ENCODE measurements at places on chromosomes 2 and 18.

DNA sequence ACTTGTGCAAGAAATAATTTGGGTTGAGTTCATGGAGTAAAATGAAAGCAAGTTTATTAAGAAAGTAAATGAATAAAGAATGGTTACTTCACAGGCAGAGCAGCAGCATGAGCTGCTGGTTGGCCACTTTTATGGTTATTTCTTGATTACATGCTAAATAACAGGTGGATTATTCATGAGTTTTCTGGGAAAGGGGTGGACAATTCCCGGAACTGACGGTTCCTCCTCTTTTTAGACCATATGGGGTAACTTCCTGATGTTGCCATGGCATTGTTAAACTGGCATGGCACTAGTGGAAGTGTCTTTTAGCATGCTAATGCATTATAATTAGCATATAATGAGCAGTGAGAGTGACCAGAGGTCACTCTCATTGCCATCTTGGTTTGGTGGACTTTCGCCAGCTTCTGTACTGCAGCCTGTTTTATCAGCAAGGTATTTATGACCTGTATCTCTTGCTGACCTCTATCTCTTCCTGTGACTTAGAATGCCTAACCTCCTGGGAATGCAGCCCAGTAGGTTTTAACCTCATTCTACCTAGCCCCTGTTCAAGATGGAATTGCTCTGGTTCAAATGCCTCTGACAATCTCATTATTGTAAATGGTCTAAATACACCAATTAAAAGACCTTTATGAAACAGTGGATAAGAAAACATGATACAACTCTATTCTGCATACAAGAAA is 114.1 kb upstream of the FIGN start:
- DNase-seq: no peak

GRCh38 chr2:218964041-218964771 is 4.7 kb downstream of the CDK5R2 start:
- DNase-seq: no peak

DNA sequence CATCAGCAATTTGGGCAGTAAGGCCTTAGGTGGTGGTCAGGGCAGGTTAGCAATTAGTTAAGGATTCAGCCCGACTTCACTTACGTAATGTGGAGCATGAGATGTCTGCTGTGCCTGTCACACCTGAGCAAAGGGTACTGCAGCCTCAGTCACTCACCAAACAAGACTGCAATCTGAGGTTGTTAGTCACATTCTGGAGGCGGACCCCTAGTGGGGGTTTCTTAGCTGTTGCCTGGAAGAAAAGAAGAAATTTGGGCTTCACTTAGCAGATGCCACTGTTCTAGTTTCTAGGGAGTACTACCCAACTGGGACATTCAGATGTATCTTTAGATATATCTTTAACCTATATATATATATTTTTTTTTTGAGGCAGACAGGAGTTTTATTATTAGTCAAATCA is 529.9 kb downstream of the SLC4A3 start:
- no peak for DNase-seq

DNA sequence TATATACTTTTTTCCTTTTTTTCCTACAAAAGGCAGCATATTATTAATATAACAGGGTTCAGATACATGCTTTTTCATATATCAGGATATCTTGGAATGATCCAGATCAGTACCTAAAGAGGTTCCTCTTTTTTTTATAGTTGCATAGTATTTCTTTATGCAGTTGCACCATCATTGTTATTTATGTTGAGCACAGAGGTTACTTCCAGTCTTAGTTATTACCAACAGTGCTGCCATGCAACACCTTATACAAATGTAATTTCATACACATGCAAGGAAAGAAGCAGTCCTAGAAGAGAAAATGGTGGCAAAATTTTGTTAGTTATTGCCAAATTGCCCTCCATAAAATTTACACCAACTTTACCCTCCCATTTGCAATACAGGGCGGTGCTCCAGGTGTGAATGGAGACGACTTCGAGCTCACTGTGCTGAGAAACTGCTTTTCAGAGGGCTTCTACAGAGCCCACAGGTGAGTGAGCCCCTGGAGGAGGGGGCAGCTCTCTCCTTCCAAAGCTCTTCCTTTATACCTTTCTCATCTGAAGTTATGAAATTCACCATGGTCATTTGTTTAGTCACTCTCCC is 30.0 kb upstream of the KCMF1 start:
- no peak for DNase-seq

DNA sequence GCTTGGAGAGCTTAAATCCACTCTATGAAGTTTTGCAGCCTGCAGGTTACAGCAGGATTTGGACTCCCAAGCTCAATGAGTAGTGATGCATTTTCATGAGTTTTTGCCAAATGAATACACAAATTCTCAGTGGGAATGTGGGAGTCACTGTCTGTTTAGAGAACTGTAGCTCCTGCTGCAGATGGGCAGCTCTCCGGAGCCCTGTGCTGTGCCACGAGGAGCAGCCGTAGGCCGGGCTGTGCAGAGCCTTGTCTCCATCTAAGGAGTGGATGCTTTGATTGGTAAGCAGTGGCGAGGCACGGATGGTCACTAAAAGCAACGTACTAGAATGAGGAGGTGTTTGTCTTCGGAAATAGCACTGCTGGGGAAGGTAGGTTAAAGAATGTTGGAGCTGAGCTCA is 96.0 kb upstream of the NFATC1 start:
- DNase-seq: no peak

GRCh38 chr18:21742315-21742687 is 1.7 kb downstream of the MIB1 start:
- DNase-seq: no peak

GRCh38 chr18:379681-380330 is 112.0 kb upstream of the THOC1 start:
- DNase-seq: no peak

GRCh38 chr2:134260713-134261112 is 6.8 kb downstream of the MGAT5 start:
- DNase-seq: no peak

DNA sequence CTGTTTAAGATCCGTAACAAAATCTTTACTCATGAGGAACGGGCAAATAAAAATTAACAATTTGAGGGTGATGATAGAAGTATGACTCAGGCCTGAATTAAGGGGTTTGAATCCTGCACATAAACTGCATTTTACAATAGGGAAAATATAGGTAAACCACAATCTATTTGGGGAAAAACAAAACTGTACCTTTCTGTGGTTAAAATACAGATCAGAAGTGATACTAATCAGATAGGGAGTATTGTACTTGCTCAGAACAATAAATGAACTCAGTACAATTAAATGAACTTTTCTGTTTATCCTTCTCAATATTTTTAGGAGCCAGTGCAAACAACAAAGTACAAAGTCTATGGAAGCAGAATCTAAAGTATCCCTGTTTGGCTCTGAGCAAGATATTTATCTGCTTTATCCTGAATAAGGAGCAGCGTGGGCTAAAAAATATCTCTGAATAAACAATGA is 287.3 kb downstream of the ZNF385B start:
- DNase-seq: no peak

GRCh38 chr2:135903650-135904049 is 27.4 kb upstream of the MCM6 start:
- DNase-seq: no peak

- no peak for DNase-seq
These were observed 60.1 kb downstream of the POLR1A start for GRCh38 chr2:86045541-86045940.

DNA sequence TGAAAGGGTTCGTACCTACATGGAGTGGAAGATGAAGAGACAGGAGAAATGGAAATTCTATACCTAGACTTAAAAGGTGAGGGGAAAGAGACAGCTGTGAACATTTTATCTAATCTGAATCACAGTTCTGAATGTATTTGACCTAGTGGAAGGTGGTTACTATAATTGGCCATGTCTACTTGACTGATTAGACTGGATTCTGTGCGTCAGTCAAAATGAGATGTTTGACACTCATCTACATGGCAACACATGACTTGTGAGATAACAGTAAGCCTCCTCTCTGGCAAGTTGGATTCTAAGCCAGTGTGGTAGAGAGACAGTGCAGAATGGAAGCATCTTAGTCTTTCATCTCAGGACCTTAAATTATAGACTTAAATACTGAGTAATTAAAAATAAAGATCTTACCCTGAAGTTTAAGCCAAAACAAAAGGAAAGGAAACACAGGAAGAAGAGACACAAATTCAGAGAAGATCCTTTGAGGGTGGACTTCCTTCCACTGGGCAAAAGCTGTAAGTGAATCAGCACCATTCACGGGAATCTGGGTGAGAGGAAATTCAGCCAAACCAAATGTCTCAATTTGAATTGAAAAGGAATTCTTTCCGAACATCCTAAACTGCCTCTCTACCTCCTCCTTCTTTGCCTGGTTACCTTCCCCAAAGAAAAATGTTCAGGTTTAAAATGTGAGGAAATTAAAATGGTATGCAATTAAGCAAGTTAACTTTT is 121.6 kb downstream of the EHBP1 start:
- no peak for DNase-seq

DNA sequence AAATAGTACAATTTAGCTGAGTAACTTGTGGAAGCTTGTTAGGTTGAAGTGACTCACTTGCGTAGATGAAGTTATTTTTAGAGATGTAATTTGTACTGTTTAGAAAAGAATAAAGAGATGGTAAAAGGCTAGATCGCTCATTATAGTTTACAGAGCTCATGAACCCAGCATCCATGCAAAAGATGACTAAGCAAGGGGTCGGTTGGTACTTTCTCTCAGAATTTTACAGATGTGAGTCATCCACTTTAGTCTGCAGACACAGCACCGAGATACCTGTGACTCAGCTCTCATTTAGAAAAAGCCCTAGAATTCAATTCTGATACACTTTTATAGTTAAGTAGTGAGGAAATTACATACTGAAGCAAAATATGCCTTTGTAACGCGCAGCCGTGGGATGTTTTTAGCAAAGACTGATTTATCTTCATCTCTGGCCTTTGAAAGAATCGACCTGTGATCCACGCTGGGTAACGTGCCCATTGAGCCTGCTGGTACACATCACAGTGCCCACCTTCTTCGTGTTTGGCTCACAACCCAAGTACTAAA is 116.5 kb upstream of the FOSL2 start:
- DNase-seq: no peak

- DNase-seq: no peak
These were observed 114.1 kb upstream of the PKDCC start for GRCh38 chr2:41933585-41934320.

GRCh38 chr2:13413989-13414388 is 697.3 kb downstream of the TRIB2 start:
- no peak for DNase-seq

GRCh38 chr18:76991021-76991688 is 141.4 kb downstream of the MBP start:
- no peak for DNase-seq

- no peak for DNase-seq
These were observed 35.6 kb downstream of the IFIH1 start for GRCh38 chr2:162282765-162283425.

- DNase-seq: no peak
These were observed 241.3 kb upstream of the UBE2E3 start for GRCh38 chr2:180739070-180739469.

- no peak for DNase-seq
These were observed 65.9 kb downstream of the MGAT5 start for GRCh38 chr2:134319596-134320254.

DNA sequence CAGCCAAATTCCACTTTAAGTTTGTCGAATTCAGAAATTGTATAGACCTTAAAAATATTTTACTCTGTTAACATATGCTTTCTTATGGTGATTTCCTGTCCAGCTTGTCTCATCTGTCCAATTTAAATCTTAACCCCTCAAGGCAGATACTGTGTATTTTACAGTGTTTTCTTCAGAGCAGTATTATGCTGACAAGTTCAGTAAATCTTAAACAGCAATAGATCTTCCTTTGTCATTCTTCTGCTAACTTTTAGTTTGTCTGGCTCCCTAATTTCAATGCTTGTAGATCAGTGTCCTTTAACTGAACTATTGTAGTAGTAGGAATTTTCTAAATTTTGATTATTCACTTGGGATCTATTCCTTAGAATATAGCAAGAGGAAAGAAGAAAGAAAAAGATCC is 52.8 kb upstream of the MEIS1 start:
- no peak for DNase-seq

- no peak for DNase-seq
These were observed 456.3 kb downstream of the DLGAP1 start for GRCh38 chr18:3998698-3999333.

GRCh38 chr2:215624423-215624829 is 188.6 kb upstream of the FN1 start:
- no peak for DNase-seq

DNA sequence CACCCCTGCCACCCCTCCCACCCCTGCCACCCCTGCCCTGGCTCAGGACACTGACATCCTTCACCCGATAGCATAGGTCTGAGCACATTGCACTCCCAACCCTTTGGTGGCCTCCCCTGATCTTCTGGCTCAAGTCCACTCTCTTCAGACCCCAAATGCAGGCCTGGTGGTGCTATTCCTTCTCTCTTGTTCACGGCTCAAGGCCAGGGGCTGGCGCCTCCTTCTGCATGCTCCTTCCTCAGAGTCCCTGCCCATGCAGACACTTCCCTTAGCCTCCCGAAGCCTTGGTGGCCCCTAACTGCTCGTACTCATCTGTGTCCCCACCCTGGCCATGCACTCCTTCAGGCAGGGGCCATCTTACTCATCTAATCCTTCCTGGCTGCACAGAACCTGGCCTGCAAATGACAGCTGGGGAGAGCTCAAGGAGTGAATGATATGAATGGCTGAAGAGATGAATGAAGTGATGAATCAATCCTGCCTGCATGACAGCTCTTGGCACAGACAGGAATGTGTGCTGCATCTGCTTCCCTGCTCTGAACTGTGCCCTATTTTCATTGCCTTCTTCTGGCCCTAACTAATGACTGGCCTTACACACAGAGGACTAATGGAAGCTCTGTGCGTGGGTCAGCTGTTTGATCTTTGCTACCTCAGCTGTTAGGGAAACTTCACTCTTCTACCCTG is 290.8 kb downstream of the DYSF start:
- no peak for DNase-seq

Measured in stimulated activated CD8-positive, alpha-beta memory T cell treated with anti-CD3 and anti-CD28 coated beads, Interleukin-4, amount 100 ng/mL, for 4 hours (primary cell).